ENCODE measurements at places on chromosomes 2 and 18.

DNA sequence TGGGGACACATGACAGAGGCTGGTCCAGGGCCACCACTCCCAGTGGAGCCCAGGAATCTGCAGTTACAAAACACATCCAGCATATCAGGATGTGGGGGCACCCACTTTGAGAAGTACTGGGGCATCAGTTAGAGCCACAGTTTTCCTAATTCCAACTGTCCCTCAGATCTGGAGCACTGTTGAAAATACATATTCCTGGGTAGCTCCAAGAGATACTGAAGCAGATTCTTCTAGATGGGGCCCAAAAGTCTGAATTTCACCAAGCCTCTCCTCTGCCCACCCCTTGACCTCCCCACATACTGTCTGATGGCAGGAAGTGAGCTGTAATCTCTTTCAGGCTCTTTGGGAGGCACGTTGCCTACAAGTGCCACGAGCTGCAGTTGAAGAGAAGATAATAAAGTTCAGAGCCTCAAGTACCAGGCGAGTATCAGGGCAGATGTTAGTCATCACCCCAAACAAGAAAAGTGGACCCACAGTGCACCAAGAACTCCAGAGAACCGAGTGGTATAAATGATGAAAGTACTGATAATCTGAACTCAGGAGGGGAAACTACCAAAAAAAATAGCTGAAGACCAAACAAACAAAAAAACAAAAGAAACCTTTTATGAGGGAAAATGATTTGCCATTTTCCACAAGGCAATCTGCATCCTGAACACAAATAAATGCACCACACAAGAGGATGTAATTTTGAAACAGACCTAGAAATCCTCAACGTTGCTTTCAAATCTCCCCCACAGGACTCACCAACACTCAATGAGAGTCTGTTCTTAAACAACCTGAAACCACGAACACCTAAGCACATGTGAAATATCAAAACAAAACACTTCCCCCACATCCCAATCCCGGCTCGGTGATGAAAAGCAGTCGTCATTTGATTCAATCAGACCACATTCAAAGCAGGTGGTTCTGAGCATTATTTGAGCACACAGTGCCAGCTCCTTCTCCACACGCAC lies 98.7 kb downstream of the TCF4 start:
- peak; percentile 18 for DNase-seq

DNA sequence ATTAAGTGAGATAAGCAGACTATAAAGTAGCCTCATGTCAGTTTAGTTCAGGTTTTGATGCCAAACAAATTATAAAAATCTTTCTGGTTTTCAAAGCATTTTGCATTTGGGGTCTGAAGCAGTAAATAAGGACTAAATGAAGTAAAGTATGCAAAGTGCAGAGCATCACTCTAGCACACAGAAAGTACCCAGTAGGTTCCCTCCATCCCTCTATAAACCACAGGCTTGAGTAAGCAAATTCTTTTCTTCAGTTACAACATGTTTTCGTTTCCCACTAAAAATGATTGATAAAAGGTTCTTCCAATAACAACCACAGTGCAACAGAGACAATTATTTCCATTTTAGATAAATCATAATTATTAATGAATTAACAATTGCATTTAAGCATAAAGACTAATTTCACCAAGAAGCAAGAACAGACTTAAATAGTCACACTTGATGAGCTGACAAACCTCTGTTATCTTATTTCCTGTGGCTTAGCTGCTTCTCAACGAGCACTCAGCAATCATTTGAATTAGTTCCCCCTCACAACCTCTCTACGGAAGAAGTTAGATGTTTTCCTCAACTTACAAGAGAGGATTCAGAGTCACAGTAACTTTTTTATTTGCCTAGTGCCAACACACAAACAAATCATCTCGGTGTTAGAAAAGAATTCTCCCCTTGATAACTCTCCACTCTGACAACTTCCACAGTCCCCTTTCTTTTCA lies 249.8 kb downstream of the NBAS start:
- DNase-seq: peak; percentile 26

DNA sequence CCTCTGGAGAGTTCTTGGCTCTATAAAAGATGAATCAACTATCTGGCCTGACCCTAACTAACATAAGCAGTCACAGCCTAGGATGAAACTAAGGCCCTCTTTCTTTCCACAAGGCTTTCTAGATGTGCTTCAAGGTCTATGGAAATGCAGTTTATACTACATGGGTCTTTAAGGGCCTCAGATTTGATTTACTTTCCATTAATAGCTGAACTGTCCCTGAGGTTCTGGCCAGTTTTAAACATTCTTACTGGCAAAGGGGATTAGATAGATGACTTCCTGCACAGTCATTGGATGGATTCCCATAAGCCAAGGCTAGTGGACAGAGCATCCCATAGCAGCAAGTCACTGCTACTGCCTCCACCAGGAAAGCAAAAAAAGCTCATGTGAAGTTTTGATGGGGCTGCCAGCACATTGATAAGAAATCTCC lies 38.1 kb upstream of the LCLAT1 start:
- no peak for DNase-seq

DNA sequence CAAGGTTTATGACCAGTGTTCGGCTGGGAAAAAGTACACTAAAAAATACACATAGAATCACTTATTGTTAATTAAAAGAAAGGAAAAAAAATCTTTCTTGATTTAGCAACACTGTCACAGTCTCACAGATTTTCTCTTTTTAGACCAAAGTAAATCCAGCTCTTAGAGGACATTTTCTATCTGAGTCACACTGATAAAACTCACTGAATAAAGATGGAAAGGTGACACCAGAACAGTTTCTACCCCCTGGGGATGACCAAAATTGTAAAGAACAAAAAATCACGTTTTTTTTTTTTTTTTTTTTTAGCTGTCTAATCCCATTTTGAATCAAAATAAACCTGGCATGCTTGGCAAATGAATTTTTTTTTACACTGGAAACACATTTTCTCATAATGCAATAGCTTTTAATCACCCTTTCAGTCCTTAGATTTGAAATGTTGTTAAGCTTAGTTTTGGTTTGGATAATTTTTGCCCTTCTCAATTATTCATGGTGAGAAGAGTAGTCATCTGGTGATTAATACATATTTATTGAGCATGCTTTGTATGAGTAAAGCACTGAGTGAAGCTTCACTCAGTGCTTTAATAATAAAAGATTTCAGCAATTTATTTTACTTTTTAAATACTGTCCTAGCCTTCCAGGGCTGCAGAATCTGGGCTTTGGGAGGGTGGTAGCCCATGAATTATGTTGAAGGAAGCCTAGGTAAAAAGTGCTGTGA lies 886.3 kb downstream of the SLC4A3 start:
- no peak for DNase-seq

GRCh38 chr2:98454073-98454472 lies 9.4 kb downstream of the INPP4A start:
- DNase-seq: no peak

GRCh38 chr2:236940916-236941520 lies 144.7 kb upstream of the COPS8 start:
- no peak for DNase-seq

- no peak for DNase-seq
These were observed 99.4 kb downstream of the MYOM1 start for GRCh38 chr18:3120356-3120755.

- no peak for DNase-seq
These were observed 150.6 kb downstream of the RIF1 start for GRCh38 chr2:151560289-151560688.

DNA sequence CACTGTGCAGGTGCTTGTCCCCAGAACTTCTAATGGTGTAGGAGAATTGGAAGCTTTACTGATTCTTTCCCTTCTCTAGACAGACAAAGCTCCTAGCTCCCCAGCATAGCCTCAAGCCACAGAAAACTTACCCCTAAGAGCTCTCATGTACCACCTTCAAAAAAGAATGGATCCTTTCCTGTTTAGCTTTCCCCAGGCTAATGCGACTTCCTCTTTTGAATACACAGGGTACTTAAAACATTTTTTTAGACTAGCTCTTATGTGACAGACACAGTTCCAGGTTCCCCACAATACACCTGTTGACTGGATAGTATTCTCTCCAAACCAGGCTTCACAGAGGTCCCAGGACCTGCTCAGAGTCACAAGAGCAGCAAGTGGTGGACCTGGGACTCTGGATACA lies 8.3 kb downstream of the CTAGE1 start:
- no peak for DNase-seq

GRCh38 chr2:83365476-83365875 lies 1093.6 kb downstream of the SUCLG1 start:
- DNase-seq: no peak

- no peak for DNase-seq
These were observed 215.1 kb upstream of the THUMPD2 start for GRCh38 chr2:39994151-39994550.

DNA sequence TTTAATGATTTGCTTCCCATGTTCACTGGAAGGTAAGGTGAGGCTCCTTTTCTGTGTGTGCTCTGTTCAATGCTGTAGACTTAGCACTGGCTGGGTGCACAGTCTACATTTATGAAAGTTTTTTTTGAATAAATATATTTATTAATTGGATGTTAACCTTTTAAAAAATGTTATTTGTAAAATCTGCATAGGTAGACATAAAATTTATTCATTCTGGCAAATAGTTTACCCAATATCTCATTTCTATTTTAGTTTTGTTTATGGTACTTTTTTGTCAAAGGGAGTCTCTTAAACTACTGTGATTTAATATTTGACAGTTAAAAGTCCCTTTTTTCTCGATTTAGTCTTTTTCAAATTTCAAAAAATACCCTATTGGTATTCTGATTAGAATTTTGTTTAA lies 19.9 kb downstream of the CDKL4 start:
- DNase-seq: no peak

- DNase-seq: no peak
These were observed 28.1 kb downstream of the FARSB start for GRCh38 chr2:222627764-222628163.

DNA sequence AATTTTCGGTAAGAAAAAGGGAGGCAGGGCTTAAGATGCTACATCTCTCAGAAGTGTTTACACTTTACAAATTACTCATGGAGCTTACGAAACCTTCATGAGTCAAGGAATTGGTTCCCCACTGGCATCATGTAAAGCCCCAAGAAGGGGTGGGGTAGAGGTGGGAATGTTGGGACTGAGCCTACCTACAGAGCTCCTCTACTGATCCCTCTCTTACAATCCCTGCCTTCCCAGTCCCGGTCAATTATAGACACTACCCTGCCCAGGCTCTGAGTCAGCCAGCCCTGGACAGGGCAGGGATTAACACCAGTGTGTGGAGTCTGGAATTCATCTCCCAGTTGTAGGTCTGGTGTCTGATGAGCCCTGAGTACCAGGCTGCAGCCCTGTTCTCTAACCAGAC lies 248.9 kb downstream of the PAX3 start:
- no peak for DNase-seq

GRCh38 chr2:209666296-209666695 lies 105.3 kb upstream of the UNC80 start:
- DNase-seq: no peak

DNA sequence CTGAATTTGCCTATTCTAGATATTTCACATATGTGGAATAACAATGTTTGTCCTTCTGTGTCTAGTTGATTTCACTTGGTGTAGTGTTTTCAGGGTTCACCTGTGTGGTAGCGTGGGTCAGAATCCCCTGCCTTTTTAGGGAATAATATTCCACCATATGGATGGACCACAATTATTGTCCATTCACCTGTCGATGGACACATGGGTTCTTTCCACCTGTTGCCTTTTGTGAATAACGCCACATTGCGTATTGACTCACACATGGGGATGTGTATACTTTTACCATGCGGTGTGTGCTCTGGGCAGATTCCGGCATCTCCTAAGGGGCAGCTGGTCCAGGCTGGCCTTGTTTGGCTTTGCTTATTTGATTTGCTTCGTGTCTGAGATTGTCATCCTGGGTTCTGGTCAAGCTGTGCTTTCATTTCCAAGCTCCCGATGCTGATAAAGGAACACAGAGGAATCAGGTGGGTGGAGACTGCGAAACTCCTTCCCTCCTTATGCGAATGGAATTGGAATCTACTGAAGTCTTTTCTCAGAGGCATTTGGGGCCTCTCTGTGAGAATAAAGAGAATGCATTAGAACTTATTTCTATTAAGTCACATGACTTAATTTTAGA lies 18.9 kb upstream of the ALLC start:
- no peak for DNase-seq

DNA sequence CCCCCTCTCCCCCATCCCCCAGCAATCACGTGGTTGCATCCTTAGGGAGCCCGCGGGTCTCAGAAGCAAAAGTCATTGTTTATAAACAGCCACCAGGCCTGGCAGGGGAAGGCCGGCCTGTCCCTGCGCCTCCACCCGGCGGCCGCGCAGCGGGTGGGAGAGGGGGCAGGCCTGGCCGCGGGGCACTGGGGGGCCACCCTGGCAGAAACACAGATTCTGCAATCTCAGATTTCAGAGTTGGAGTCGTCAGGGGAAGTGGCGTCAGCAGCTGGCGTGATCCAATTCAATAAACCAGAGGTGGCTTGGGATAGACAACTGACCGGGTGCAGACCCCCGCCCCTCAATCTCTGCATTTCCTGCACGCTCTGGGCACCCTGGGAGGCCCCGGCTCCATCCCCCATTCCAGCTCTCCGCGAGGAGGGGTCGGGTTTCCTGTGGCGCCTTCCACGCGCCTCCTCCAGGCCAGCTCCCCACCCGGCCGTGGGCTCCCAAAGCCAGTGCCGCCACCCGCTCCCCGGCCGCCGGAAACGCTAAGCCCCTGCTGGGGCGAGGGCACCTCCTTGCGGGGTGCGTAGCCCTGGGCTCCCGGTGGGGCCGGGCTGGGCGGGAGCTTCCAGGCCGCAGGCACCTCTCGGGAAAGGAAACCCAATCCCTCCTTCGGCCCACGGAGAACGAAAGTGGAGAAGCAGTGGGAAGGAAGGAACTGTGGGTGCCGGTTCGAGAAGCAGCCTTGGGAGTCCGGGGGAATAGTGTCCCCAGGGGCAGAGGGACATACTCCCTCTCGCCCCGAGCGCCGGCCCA lies 1.1 kb downstream of the BIN1 start:
- no peak for DNase-seq

GRCh38 chr18:24112874-24113615 lies 25.8 kb upstream of the CABYR start:
- no peak for DNase-seq

DNA sequence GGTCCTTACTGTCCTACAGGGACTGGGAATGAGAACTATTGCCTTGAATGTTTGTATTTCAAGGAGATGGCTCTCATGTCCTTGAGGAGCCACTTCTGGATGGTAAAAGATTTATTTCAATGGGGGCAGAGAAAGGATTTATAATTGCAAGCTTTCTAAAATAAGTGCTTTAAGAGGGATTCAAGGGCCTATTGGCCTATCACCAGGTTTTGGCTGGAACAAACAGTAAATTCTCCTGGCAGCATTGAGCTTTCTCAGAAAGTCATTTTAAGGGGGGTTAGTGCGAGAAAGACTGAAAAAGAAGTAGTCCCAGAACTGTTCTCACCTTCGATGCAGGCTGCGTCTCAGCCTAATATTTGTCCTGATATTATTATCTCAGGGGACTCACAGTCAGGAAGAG lies 29.8 kb downstream of the DPP10 start:
- no peak for DNase-seq

- DNase-seq: no peak
These were observed 806 bp downstream of the RFX8 start for GRCh38 chr2:101473911-101474701.

GRCh38 chr2:120291401-120292311 lies 39.0 kb downstream of the RALB start:
- DNase-seq: no peak
